ENCODE measurements at places on chromosomes 13 and 19.

DNA sequence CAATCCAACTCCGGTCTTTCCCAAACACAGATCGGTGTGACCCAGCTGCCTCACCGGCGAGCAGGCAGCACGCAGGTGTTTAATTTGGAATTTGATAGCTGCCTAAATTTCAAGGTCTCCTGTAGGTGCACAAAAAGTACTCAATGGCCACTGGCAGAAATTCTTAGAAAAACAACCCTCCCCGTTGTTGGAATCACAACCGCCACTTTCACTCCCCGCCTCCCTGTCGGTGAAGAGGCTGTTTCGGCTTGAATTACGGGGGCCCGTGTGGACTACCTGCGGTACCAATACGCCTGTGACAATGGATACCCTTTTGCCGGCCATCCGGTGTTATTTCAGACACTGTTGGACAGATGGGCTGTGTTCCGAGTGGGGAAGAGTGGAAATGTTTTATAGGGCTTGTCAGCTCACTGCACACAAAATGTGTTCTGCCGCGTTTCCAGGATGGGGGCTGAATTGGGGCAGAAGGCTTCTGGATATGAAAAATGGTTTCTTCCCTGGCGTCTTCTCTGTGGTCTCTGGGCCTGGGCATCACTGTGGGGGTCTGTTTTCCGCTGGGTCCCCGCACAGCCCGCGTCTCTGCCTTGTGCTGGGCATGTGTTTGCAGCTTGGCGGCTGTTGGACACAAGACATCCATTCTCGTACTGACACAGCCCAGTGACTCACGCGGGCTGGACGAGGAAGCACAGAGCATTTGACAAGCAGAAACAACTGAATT lies 45.4 kb downstream of the ZIC5 start:
- ATAC-seq: peak; percentile 79

DNA sequence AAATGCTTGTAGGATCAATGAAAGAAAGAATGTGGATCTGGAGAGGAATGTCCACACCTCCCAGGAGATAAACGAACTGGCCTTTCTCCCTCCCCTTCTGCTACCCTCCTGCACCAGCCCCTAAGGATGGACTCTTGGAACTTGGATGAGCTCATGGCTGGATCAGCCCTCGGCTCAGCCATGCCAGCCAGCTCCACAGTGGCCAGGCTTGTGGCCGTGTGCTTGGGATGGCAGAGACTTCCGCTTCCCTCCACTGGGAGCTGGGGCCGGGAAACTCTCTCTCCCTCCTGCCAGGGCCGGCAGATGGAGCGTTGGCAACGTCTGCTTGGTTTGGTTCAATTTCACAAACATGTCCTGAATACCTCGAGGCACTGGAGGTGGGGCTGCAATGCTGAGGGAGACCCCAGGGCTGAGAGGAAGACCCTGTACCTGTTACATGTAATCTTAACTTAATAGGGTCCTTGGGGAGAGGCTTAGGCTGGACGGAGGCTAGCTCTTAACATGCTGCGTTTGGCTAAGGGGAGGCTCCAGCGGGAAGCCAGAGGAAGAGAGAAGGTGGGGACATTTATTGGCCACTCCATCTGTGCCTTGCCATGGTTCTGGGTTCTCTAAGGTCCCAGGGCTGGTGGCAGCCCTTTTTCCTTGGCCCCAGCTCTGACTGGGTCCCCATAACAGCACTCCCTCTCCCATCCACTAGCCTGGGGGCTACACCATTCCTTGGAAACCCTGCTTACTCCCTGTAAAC lies 152.5 kb downstream of the IER2 start:
- ATAC-seq: no peak

DNA sequence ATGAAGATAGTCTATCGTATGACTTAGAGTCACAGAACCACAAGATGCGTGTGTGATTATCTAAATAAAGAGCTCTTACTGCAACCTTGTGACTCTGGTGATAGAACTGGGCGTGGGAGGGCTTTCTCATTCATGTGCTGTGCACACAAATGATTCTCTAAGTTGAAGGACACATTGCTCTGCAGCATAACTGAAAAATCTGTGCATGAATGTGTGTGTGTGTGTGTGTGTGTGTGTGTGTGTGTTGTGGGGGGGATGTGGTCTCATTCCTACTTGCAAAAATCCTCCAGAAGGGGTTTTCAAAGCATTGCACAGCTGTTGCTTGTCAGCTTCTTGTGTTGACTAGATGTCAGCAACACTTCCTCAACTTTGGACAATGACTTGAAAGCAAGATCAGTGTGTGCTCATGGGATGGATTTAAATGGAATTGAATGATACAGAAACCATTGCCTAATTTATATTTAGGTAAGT lies 22.4 kb downstream of the LRCH1 start:
- ATAC-seq: peak; percentile 35

DNA sequence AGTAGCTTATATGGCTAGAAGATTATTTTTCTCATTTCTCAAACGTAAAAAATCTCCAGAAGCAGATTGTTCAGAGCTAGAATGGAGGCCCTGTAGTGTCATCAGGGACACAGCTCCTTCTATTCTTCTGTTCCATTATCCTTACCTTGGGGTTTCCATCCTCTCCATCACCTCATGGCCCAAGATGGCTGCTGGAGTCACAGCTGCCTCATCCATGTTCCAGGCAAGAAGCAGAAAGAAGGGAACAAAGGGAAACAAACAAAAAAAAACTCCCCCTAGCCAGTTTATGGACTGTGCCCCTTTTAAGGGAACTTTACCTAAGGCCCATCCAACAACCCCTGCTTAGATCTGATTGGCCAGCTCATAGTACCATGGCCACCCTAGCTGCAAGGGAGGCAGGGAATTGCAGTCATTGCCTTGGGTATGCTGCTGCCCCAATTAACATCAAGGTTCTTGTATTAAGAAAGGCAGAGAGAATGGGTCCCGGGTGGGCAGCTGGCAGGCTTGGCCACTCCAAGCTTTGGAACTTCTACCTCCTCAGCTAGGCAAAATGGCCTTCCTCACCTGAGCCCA lies 15.7 kb downstream of the CEACAM16 start:
- no peak for ATAC-seq

DNA sequence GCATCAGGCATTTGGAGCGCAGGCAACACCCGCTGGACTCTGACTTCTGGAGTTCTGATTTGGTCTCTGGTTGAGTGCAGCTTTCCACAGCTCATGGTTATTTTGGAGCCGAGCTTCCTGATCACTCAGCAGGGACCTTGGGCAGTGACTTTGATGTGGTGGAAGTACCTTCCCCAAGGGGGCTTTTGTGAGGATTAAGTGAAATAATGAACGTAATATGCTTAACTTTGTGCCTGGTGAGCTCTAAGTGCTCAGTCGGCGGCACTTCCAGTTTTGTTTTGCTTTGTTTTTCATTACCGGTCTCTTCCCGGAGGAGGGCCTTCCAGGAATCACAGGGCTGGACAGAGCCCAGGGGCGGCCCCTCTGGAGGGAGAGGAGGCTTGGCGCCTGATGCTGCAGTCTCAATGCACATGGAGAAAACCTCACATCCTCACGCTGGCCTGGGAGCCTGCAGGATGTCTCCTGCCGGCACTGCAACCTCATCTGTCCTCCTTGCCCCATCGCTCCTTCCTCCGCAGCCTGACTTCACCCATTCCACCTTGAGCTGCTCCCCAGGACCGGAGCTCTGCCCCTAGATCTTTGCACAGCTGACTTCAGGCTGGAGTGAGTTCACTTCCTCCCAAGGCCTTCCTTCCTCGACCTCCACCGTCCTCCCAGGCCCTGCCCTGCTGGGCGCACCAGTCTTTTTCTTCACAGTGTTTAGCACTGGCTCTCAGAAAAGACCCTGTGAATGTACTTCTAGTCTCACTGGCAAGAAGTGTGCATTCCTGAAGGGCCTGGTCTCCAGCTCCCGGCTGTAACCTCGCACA lies 1.5 kb downstream of the PLEKHF1 start:
- no peak for ATAC-seq

GRCh38 chr13:111033172-111034130 lies 81.7 kb upstream of the ARHGEF7 start:
- no peak for ATAC-seq

DNA sequence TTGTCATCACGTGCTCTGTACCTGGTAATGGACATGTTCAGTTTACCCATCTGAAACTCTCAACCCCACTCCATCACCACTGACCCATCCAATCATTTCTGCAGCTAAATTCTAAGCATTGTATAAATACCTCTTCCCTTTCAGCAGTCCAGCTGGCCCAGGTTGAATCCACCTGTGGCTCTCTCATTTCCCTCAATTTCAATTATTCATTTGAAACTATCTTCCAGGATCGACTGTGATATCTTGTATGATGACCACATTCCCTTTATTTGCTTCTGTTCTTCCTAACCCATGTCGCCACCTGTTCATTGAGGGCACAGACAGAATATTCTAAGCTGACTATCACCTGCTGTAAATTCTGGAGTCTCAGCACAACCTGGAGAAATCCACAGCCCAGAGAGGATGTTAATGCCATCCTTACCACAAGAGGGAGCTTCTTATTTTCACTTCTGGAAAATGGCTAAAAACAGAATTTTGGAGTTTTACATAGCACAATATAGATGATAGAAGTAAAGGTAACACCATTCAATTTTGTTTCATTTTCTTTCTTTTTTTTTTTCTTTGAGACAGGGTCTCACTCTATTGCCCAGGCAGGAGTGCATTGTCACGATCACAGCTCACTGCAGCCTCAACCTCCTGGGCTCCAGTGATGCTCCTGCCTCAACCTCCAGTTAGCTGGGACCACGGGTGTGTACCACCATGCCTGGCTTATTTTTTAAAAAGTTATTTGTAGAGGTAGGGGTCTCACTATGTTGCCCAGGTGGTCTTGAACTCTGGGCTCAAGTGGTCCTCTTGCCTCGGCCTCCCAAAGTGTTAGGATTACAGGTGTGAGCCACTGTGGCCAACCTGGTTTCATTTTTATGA lies 38.6 kb downstream of the ZNF823 start:
- no peak for ATAC-seq

GRCh38 chr19:55667958-55668357 lies 7.1 kb upstream of the EPN1 start:
- peak; percentile 80 for ATAC-seq

GRCh38 chr13:112815871-112816270 lies 126.0 kb downstream of the ATP11A start:
- ATAC-seq: no peak

DNA sequence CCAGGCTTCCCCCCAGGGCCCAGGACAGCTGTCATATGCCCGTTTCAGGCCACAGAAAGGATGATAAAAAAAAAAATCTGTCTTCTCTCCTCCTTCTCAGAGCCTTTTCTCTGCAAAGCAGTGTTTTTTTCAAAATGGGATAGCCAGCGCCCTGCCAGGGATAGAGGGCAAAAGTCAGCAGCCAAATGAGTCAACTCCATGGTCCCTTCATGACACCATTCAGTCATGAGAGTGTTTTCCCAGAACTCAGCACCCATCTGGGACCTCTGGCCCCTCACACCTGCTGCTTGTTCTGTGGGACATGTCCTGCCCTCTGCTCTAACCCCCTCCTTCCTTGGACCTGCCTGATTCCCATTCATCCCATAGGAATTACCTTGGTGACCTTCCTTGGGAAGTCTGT lies 95.0 kb downstream of the CYSLTR2 start:
- no peak for ATAC-seq

GRCh38 chr13:95153647-95154412 lies 147.4 kb downstream of the ABCC4 start:
- ATAC-seq: peak; percentile 40

GRCh38 chr19:29668746-29669609 lies 3.7 kb downstream of the PLEKHF1 start:
- ATAC-seq: no peak

GRCh38 chr13:25800523-25800922 lies 251.3 kb downstream of the SHISA2 start:
- ATAC-seq: no peak

DNA sequence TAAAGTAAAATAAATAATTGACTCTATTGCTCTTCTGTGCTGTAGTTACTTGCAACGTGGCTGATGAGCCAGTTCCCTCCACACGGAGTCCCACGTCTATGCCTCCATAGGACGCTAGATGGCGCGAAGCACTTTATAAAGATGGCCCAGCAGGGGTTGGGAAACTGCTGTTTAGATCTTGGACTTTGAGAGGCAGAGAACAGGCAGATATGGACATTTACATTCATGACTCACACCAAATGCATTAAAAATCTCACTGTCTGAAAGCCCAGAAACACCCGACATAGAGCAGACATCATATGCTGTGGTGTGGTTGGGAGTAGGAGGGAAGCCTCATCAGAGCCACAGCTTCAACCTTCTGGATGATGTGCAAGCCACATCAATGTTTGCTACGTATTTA lies 643.1 kb upstream of the ARGLU1 start:
- peak; percentile 82 for ATAC-seq
